ENCODE measurements at places on chromosomes 3 and 15.

GRCh38 chr3:80556763-80557162 is 789.0 kb upstream of the ROBO1 start:
- no peak for DNase-seq

DNA sequence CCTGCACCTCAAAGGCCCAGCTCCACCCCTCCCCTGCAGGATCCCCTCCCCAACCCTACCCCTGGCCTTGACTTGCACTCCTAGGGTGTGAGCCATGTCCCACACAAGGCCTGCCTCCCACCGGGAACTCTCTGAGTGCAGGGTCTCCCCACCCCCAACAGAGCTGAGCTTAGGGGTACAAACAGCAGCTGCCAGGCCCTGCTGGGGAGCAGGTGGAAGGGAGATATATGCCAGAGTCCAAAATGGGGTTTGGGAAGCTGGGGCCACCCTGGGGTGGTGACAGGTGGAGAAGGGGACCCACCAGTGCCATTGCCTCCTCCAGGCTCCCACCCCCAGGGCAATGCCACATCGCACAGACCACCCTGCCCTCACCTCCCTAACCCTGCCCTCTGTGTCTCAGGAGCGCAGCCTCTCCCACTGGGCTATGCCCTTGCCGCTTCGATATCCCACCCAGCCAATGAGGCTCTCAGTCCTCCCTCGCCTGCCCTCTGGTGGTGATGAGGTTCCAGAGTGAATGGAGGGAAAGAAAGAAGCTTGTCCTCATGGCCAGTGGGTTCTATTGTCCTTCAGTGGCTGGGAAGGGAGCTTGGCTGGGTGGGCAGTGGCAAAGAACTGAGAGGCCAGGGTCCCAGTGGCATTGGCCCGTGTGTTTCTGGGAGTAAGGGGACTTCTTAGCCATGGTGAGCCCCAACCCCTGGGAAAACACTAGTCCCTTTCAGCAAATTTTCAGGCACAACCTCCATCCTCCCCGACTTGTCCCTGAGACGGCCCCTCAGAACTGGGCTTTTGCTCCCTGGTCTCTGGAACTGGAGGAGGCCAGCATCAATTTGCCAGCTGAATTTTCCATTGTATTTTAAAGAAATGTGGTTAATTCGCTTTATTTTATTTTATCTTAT is 46.8 kb downstream of the CYP11A1 start:
- DNase-seq, result no peak

GRCh38 chr15:77336006-77336405 is 83.9 kb downstream of the PEAK1 start:
- DNase-seq, result no peak

DNA sequence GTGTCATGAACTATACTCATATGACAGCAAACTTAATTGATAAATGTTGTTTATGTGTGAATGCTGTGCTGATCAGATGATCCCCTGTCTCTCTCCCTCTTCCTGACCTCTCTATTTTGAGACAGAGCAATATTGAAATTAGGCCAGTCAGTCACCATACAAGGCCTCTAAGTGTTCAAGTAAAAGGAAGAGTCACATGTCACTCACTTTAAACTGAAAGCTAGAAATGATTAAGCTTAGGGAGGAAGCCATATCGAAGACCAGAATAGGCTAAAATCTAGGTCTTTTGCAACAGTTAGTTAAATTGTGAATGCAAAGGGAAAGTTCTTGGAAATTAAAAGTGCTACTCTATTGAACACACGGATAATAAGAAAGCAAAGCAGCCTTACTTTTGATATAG is 498.6 kb downstream of the ZPLD1 start:
- no peak for DNase-seq

- DNase-seq, result no peak
Measured at GRCh38 chr15:58777107-58777506, 6.0 kb downstream of the MINDY2 start.

DNA sequence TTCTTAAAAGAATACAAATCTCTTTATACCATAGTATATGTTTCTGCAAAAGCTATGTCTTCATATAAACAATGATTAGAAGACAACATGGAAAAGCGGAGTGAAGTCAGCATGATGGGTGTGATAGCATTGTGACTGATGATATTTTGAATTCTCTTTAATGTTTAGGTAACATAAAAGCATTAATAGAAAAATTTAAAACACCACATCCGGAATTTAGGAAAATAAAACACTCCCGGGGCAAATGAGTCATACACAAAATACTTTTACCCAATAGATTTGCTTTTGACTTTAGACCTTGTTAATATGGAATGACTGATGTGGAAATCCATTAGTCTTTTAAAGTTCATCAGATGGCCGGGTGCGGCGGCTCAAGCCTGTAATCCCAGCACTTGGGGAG is 134.7 kb downstream of the P3H2 start:
- no peak for DNase-seq

GRCh38 chr3:79515072-79515471 is 252.7 kb downstream of the ROBO1 start:
- no peak for DNase-seq

DNA sequence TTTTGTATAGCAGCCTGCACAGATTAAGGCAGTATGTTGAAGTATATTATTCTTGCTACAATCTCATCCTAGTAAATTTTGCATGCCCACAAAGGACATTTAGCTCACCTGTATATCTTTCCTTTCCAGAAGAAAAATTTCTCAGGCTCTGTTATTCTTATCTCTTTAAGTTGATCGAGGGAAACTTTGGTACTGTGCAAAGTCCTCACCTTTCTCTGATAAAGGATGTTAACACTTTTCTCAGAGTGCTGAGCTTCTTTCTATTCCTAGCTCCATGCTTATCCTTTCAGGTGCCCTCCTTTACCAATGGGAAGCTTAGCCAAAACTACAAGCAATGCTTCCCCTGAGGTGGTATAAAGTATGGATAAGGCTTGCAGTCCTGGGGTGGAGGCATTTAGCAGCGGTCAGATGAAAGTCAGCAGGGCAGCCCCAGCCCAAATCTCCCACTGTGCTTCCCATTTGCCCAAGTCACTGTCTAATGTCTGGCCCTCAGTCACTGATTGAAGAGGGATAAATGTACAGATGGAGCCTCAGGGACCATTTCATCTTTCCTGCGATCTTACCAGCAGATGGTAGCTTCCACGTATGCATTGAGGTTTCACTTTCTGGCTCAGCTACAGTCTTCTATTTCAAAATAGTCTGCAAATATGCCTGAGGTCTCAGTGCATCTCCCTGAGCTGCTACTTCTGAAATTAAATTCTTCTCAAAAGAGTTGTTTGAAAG is 127.8 kb upstream of the P2RY1 start:
- DNase-seq, result no peak

DNA sequence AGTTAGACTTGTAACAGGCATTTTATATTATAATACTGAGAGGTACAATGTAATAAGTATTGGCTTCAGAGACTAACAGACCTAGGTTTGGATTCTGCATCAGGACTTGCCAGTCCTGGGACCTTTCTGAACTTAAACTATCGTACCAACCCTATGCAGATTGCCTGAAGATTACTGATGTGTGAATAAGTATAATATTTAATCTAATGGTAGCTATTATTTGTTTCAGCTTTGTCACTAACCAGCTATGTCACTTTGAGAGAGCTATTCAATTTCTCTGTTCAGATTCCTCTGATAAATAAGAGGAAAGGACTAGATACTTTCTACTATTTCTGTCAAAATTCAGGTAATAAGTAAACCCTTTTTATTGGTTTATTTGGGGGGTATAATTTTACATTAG is 184.4 kb upstream of the NECTIN3 start:
- DNase-seq, result no peak

DNA sequence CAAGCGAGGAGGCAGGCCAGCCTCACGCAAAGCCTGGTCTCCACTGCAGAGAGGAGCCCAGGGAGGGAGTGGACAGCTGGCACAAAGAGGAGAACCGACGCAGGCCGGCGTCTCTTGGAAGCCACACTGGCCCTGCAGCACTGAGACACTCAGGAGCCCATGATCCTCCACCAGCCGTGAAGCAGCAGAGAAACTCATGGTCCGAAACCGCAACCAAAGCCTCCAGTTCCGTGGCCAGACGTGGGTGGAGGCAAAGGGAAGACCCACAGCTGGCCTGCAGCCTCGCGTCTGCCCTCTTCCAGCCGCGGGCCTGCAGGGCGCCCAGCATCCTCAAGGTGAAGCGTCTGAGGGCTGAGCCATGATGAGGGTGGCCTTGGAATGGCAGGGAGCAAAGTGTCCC is 62.2 kb upstream of the SEC61A1 start:
- DNase-seq, result no peak

Data from CD8-positive, alpha-beta memory T cell (primary cell).